Right atrium auricular region (tissue), 2 donors: ENCODE measurements at places on chromosomes 6 and 20. TPM values are rescaled to one million over a fixed set of nuclear protein-coding genes. Genes with fewer than 3 reads are reported as not detected.

GRCh38 chr20:58022711-58023110, 205.7 kb downstream of the ANKRD60 start:
- H3K4me3 ChIP-seq, result no peak overlapping the region
- no peak for DNase-seq
- no peaks in the 10 kb centered on the region for H3K27me3 ChIP-seq
- H3K36me3 ChIP-seq, result no peaks in the 10 kb centered on the region
- H3K27ac ChIP-seq, result no peak overlapping the region

- H3K4me1 ChIP-seq, result peaks cover 19% of the 10 kb centered on the region
- H3K27ac ChIP-seq, result no peak overlapping the region
- no peak for DNase-seq
- H3K4me3 ChIP-seq, result no peak overlapping the region
- peaks cover 70% of the 10 kb centered on the region for H3K36me3 ChIP-seq
- no peaks in the 10 kb centered on the region for H3K27me3 ChIP-seq
These were observed 272.3 kb downstream of the SYNE1 start for GRCh38 chr6:152364866-152365265.

GRCh38 chr20:8265588-8265987, 133.5 kb downstream of the PLCB1 start:
- H3K27me3 ChIP-seq, result no peaks in the 10 kb centered on the region
- H3K4me3 ChIP-seq, result no peak overlapping the region
- no peaks in the 10 kb centered on the region for H3K4me1 ChIP-seq
- no peaks in the 10 kb centered on the region for H3K36me3 ChIP-seq
- H3K27ac ChIP-seq, result no peak overlapping the region

DNA sequence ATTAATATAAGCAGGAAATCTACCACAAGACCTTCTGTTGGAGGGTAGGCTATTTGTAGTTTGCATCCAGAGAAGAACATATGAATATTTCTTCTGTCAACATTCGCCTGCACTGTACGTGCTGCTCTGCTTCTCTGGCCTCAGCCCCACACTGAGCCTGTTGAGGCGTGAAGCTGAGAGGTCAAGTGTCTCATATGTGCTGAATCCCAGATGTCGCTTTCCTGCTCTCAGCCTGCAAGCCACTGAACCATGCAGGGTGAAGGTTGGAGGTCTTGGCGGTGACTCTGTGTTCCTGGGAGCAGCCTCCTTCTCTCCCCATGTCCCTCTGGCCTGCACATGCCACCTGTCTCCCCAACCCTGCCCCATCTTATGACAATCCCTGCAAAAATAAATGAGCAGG, 83.6 kb downstream of the TMEM170B start:
- no peak overlapping the region for H3K4me3 ChIP-seq
- H3K4me1 ChIP-seq, result no peaks in the 10 kb centered on the region
- no peak overlapping the region for H3K27ac ChIP-seq
- no peak for DNase-seq
- no peaks in the 10 kb centered on the region for H3K36me3 ChIP-seq
- no peaks in the 10 kb centered on the region for H3K27me3 ChIP-seq

- no peak overlapping the region for H3K27ac ChIP-seq
- no peaks in the 10 kb centered on the region for H3K27me3 ChIP-seq
- no peak for DNase-seq
These were observed 92.8 kb upstream of the FAM184A start for GRCh38 chr6:119171088-119171841.

DNA sequence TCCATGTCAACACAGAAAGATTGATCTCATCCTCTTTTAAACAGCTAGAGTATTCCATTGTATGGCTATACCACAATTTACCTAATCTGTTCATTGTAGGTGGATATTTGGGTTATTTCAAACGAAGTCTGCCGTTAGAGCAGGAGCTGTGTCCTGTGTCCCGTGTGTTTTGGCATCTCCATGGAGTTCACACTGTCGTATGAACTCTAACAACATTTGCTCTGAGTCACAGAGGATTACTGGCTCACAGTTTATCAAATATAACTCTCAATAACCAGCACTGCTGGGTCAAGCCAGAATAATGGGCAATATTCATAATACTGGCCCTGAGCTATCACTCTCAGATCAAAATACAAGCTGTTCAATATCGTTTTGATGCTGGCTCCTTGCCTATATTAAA, 16.4 kb downstream of the TRAM2 start:
- H3K27ac ChIP-seq, result peak overlapping the region; percentile 34
- no peak for DNase-seq
- no peaks in the 10 kb centered on the region for H3K27me3 ChIP-seq
- no peak overlapping the region for H3K4me3 ChIP-seq
- H3K36me3 ChIP-seq, result no peaks in the 10 kb centered on the region
- peaks cover 82% of the 10 kb centered on the region for H3K4me1 ChIP-seq

GRCh38 chr6:41056768-41057490, 3.9 kb downstream of the APOBEC2 start:
- H3K4me3 ChIP-seq, result no peak overlapping the region
- peak overlapping the region; percentile 84 for H3K27ac ChIP-seq
- H3K4me1 ChIP-seq, result peaks cover 63% of the 10 kb centered on the region
- peaks cover 8% of the 10 kb centered on the region for H3K36me3 ChIP-seq
- no peaks in the 10 kb centered on the region for H3K27me3 ChIP-seq
- peak; percentile 55 for DNase-seq

The GLP1R gene
- total RNA-seq, result 1.9 TPM

The POU5F1 gene
- not detected for total RNA-seq

The CCN6 gene
- not detected for total RNA-seq
